Activated CD8-positive, alpha-beta memory T cell treated with anti-CD3 and anti-CD28 coated beads, Interleukin-2, amount 50 U/mL, for 4 hours (primary cell): ENCODE measurements at places on chromosomes 6 and 20.

DNA sequence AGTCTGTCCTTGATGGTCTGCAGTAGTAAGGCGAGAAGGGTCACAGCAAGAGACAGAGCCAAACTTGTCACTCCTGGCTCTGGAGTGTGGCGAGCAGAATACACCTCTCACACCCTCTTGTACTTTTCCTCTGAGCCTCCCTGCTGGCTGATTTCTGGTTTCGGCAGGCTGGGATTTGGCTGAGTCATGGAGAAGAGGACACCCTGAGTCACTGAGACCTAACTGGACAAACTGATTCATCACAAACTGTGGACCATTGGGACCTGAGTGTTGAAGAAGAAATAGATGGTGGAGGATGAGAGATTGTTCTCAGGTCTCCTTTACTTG, 101.7 kb downstream of the F13A1 start:
- no peak for DNase-seq

- DNase-seq = no peak
These were observed 23.3 kb downstream of the PCNA start for GRCh38 chr20:5096463-5096862.

DNA sequence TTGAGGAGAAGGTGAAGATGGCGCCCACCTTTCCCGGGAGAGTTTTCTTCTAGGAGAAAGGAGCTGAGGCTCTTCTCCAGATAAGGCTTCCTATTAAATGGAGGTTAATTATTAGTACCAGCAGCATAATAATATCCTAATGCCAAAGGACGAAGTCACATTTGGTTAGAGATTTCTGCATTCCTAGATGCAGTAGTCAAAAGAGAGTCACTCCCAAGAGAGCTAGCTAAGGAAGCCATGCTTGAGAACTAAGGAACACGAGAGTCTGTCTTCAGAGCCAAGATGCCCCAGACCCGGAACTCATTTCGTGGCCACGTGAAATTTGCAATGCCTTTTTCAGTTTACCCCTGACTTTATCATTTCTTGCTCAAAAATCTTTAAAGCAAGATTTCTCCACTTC, 132.7 kb downstream of the TSHZ2 start:
- no peak for DNase-seq

- no peak for DNase-seq
These were observed 96.5 kb downstream of the EYA2 start for GRCh38 chr20:46991168-46991567.

DNA sequence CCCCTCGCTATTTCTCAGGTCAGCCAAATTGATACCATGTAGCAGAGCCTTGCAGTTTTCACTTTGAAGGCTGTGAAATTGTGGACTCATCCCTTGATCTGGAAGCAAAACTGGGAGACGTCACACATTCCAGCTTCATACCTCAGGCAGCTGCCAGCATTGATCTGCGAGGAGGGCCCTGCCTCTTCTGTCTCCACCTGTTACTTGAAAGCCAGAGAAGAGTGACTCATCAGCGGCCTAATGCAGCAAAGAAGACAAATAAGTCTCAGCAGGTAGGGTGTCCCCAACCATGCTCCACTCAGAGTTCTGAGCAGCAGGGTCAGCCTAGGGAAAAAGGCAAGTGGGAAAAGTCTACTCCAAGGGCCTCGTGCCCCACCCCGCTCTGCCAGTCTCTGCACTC, 69.4 kb upstream of the BMP2 start:
- no peak for DNase-seq

GRCh38 chr6:169473663-169474062, 220.0 kb upstream of the THBS2 start:
- DNase-seq = no peak

DNA sequence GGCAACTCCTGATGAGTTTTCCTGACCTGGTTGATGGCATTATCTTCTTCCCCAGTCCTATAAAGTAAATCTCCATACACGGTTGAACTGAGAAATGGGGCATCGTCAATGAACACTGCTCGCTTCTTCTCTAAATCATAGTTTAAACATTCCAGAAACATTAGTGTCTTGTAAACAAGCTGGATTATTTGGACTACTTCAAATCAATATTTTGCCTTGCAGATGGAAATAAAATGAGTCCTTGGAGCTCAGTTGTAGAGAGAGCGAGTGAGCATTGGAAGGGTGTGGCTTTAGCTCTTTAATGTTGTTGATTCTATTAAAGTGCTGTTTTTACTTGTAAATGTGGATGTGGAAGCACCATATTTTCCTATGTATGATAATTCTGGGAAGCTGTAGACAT, 18.4 kb downstream of the C6orf89 start:
- no peak for DNase-seq

DNA sequence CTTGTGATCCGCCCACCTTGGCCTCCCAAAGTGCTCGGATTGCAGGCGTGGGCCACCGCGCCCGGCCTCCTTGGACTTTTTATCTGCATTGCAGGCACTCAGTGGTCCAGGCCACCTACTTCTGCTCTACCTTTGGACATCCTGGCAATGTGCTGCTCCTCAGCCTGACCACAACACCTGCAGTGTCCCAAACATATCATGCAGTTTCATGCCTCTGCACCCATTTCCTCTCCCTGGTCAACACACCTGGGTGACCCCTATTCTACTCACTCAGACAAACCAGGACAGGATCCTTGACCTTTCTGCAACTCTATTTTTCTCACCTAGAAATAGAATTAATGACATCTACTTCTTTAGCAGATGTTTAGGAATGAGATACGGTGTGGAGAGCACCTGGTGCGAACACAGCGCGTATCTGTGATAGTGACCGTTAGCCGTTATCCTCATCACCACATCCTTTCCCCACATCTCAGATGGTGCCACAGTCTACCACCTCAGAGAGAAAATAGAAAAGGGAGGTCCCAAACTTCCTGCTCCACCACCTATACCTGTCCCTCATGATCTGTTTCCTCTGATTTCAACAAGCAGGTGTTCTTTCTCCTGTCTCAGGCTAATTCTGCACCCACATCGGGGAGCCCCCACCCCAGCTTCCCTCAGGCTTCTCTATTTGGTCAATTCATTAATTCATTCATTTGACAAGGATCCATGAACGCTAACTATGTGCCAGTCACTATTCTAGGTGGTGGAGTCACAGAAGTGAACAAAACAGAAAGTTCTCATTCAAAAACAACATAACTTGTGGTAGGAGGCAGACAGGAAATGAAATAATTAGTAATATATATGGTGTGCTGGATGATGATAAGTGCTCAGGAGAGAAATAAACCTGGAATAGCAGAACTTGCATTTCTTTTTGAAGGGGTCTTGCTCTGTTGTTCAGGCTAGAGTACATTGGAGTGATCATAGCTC, 4.3 kb upstream of the BTN3A2 start:
- no peak for DNase-seq

DNA sequence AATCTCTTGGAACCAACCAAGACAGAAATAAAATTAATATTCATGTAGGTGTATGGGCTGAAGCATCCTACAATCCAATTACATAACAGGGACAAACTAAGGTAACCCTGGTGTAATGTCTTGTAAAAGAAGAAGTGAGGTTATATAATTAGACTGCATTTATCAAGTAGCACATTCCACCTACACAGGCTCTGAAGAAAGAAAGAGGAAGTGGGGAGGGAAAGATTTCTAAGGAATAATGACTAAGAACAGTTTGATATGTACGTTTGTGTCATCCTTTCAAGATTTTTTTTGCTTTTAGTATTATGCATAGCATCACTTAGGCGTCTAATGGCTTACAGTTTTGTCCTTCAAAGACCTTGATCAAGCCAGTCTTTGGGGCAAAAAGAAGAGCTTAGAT, 139.7 kb downstream of the PLCB1 start:
- no peak for DNase-seq

- no peak for DNase-seq
These were observed 87.3 kb downstream of the CEP57L1 start for GRCh38 chr6:109182578-109182977.

DNA sequence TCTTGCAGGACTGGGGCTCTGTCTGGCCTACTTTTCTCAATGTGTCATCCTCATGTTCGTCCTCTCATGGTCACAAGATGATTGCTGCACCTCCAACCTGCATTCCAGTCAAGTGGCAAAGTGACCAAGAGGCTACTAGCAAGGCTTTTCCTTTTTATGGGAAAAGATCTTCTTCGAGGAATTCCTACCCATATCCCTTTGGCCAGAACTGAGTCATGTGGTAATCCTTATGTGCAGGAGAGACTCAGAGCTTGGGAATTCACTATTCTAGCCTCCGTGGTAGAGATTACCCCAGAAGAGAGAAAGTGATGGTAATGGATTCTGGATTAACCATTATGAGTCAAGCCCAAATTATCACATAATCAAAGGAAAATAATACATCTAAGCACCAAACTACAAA, 162.7 kb downstream of the KCNQ5 start:
- DNase-seq = no peak

- no peak for DNase-seq
These were observed 83.0 kb downstream of the SCAND1 start for GRCh38 chr20:35871259-35871771.

DNA sequence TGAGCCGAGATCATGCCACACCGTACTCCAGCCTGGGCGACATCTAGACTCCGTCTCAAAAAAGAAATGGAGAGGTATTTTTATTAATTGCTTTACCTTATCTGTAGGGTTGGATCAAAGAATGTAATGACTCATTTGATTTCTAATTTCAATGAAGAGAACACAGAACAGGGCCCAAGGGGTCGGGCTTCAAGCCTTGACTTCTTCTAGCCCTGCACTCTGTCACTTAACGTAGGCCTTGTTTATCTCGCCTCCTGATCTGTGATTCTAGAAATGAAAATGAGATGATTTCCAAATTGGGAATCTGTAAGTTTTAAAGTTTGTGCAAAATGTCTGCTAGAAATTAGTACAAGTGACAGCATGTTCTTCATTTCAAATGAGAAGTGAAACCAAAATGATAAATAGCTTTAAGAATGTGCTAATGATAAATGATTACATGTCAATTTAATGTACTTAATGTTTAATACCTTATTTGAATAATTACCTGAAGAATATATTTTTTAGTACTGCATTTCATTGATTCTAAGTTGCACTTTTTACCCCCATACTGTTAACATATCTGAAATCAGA, 180.5 kb downstream of the SLC16A10 start:
- DNase-seq = no peak

DNA sequence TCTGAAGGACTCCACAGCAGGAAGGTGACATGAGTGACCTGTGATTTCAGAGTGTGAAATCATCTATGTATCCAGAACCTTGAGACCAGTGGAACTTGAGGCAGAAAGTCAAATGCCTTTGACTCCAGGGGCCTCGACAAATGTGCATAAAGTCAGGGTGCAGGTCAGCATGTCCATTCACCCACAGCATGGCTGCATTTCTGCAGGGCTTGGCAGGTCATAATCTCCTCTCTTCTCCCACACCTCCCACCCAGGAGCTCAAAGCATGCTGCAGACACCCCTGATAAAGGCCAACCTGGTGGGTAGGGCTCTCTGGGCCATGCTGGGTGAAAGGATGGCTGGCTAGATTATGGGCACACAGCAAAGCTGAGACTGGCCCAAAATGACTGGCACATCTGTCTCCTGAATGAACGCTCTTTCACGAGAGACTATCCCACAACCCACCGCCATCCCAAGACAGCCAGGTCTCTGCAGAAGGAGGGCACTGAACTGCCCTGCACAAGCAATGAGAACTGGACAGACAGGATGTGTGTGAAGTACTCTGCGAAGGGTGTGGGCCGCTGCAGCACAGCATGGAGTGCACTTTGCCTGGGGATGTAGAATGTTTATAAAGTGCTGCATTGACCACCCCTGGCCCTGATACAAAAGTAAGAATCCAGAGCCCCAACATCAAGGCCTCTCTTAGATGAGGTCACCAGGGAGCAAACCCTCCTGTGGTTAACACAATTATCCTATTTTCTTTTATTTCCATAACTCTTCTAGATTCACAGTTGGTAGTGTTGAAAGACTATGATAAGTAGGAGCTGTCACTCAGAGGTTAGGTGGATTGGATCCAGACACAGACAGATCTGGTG, 78.2 kb upstream of the NXT1 start:
- DNase-seq = no peak

- no peak for DNase-seq
These were observed 1.3 kb downstream of the BLCAP start for GRCh38 chr20:37526238-37526838.

DNA sequence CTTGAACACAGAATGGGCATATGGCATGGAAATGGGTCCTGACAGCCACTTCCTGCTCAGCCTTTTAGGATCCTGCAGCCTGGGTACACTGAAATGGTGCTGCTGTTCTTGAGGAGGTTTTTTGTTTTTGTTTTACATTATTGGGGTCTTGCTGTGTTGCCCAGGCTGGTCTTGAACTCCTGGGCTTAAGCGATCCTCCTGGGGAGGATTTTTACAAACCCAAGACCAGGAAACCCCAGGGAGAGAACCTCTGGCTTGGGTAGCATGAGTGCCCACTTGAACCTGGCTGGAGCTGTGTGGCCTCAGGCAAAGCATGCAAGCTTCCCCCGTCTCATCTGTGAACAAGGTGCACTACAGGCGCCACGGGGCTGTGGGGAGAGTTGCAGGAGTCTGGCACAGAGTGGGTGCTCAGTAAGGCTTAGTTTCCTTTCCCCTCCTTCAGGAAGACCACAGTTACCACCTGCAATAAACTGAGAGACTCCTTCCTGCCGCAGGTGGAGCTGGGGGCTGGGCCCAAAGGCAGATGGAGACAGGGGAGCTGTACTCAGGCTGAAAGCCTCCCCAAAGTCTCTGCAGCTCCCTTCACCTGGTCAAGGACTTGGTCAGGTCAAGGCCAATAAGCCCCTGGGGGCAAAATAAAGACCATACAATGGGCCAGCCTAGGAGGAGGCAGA, 1.8 kb downstream of the SLA2 start:
- DNase-seq = peak; percentile 63

- DNase-seq = peak; percentile 37
These were observed 2.0 kb downstream of the SOX4 start for GRCh38 chr6:21595285-21596144.

GRCh38 chr20:48681873-48682426, 145.8 kb downstream of the PREX1 start:
- DNase-seq = no peak

DNA sequence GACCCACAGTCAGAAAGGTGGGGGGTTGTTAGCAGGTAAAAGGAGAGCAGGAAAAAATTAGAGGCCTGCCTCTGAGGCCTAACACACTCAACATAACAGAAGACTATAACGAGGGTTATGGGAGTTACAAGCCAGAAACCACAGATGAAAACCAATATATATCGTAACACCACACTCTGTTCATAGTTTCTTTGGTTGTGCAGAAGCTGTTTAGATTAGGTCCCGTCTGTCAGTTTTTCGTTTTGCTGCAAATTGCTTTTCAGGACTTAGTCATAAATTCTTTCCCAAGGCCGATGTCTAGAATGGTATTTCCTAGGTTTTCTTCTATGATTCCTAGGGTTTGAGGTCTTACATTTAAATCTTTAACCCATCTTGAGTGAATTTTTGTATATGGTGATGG, 3.7 kb upstream of the MAP3K5 start:
- DNase-seq = no peak

DNA sequence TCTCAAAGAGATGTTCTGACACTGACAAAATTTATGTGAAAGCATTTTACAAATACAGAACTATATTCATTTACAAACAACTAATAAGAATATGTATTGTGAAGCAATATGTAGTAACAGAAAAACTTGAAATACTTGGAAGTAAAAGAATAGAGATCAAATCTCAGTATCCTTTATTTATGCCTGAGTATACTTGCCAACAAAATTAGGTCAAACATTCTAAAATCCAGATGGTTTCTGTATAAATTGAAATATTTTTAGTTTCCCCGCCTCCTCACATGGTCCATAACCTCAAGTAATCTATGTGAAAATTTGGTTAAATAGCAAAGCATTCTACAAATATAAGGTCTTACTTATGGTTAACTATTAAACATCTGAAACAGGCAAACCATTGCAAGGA, 545.4 kb downstream of the EYS start:
- DNase-seq = no peak
